Psoas muscle (tissue), 8 donors: ENCODE measurements at places on chromosomes 4 and X. TPM values are rescaled to one million over a fixed set of nuclear protein-coding genes. Genes with fewer than 3 reads are reported as not detected.

- no peak overlapping the region for H3K27ac ChIP-seq
- no peak for DNase-seq
- H3K27me3 ChIP-seq, result no peaks in the 10 kb centered on the region
Observed at GRCh38 chr4:100576570-100576969, 58.7 kb upstream of the EMCN start.

The UNC5C gene
- total RNA-seq, result 0.40 TPM

- peak overlapping the region; percentile 100 for H3K27ac ChIP-seq
- peak overlapping the region; percentile 83 for H3K4me3 ChIP-seq
Observed at GRCh38 chr4:15656038-15656470, 897 bp upstream of the FBXL5 start.

GRCh38 chr4:7867701-7868435, 71.8 kb downstream of the AFAP1 start:
- no peak overlapping the region for H3K27ac ChIP-seq
- peaks cover 15% of the 10 kb centered on the region for H3K36me3 ChIP-seq
- H3K4me3 ChIP-seq, result no peak overlapping the region
- no peaks in the 10 kb centered on the region for H3K27me3 ChIP-seq

DNA sequence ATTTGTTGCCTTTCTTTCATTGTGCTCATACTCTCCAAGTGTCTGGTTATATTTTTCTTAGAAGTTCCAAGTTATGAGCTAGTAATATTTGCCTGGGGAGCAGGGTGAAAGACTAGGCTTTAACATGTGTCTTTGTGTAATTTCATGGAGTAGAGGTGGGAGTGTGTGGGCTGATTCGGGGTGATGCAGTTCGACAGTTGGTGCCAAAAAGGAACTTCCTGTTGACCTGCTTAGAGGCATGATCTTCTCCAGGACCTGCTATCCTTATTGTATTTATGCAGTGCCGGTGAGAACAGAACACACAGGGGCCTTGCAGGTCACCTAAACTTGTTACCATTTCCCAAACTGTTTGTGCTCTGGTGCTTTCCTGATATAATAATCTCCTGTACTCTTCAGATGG, 21.2 kb downstream of the USP53 start:
- peak overlapping the region; percentile 42 for H3K27ac ChIP-seq
- H3K4me1 ChIP-seq, result peaks cover 36% of the 10 kb centered on the region
- peaks cover 2% of the 10 kb centered on the region for H3K27me3 ChIP-seq
- no peak for DNase-seq
- H3K36me3 ChIP-seq, result peaks cover 63% of the 10 kb centered on the region

DNA sequence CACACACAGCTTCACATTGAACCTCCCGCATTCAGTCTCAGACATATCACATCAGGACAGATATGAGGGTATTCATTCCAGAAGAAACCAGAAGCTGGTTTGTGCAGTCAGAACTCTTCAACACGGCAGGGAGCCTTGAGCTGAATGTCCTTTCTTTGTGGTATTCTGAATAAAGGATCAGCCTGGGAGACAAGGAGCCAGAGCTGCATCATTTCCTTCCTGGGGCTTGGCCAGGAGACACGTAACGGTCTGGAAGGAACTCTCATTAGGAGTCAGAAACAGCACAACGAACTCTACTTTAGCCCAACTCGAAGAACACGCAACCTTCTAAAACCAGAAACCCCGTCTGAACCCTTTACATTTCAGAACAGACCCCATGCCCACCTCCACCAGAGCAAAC, 46.4 kb downstream of the KDR start:
- DNase-seq, result peak; percentile 66
- H3K36me3 ChIP-seq, result peaks cover 10% of the 10 kb centered on the region
- H3K27me3 ChIP-seq, result no peaks in the 10 kb centered on the region
- no peak overlapping the region for H3K4me3 ChIP-seq
- H3K27ac ChIP-seq, result peak overlapping the region; percentile 76
- H3K4me1 ChIP-seq, result no peaks in the 10 kb centered on the region

GRCh38 chrX:68832101-68832416, 3.2 kb downstream of the EFNB1 start:
- peak; percentile 67 for DNase-seq
- H3K4me3 ChIP-seq, result peak overlapping the region; percentile 80
- no peaks in the 10 kb centered on the region for H3K36me3 ChIP-seq
- H3K27me3 ChIP-seq, result no peaks in the 10 kb centered on the region
- H3K27ac ChIP-seq, result no peak overlapping the region
- peaks cover 8% of the 10 kb centered on the region for H3K4me1 ChIP-seq

DNA sequence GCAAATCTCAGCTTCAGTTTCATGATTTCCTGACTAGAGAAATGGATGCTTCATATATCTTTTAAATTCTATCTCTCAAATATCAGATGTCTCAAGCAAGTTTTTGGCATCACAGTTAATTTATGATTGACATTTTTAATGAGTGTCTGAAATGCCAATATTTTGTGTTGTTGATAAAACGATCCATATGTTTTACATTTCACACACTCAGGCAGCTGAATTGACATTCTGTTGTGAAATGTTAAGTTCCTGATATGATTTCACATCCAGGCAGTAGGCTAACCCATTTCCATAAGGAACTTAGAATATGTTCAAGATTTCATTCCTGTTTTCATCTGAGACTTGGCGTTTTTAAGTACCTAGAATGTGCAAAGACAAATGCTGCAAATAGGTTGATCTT, 650.6 kb downstream of the PCDH18 start:
- DNase-seq, result no peak
- H3K27ac ChIP-seq, result no peak overlapping the region
- H3K27me3 ChIP-seq, result no peaks in the 10 kb centered on the region
- H3K4me1 ChIP-seq, result no peaks in the 10 kb centered on the region

GRCh38 chrX:129831091-129831885, 12.4 kb downstream of the ZDHHC9 start:
- no peak for DNase-seq
- no peaks in the 10 kb centered on the region for H3K27me3 ChIP-seq
- no peak overlapping the region for H3K4me3 ChIP-seq

The LRIT3 gene
- 0.08 TPM for total RNA-seq

GRCh38 chr4:109184491-109184961, 117.9 kb downstream of the COL25A1 start:
- H3K27me3 ChIP-seq, result no peaks in the 10 kb centered on the region
- H3K36me3 ChIP-seq, result no peaks in the 10 kb centered on the region
- peak overlapping the region; percentile 25 for H3K27ac ChIP-seq
- peaks cover 4% of the 10 kb centered on the region for H3K4me1 ChIP-seq
- peak; percentile 61 for DNase-seq
- H3K4me3 ChIP-seq, result no peak overlapping the region

DNA sequence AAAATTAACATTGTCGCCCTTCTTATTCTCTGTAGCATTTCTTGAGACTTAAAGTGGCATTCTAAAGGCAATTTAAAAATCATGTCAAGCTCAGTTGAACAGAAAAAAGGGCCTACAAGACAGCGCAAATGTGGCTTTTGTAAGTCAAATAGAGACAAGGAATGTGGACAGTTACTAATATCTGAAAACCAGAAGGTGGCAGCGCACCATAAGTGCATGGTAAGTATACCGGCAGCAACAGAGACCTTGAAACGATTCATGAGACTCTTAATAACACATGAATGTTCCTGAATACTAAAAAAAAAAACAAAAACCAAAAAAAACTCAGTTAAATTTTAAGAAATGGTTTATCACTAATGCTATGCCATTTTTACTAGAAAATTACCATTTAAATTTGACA, 82.4 kb upstream of the HPRT1 start:
- DNase-seq, result no peak
- no peak overlapping the region for H3K4me3 ChIP-seq
- no peak overlapping the region for H3K27ac ChIP-seq
- H3K4me1 ChIP-seq, result peaks cover 3% of the 10 kb centered on the region
- no peaks in the 10 kb centered on the region for H3K27me3 ChIP-seq
- no peaks in the 10 kb centered on the region for H3K36me3 ChIP-seq

DNA sequence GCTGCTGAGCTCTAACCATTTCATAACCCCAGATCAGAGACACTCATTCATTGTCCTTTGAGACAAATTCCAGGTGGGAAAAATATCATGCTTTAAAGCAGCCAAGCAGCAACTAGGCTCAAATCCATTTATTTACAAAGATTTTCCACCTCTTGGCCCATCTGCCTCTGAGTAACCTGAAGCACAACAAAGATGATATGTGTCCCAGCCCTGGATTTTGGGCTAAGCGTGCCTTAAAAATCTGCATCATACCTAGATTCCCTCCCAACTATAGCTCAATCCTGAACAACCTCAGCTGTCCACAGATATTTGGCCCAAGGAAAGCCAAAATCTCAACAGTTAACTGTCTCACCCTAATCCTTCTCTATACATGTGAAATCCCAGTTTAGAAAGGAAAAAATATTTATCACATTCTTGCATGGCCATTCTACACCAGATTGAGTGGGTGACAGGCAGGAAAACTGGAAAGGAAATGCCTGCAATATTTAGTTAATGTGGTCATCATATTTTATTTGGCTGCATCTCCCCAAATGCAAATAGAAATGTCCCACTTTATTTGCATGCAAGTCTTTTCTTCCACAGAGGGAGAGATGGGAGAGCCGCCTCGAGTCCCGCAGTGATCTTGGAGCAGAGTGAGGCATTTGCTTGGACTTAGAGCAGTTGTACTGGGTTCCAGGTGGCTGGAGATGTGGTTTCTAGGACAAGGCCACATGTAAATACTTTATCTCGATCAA, 146.4 kb upstream of the EOLA2 start:
- no peaks in the 10 kb centered on the region for H3K36me3 ChIP-seq
- no peak overlapping the region for H3K4me3 ChIP-seq
- H3K27me3 ChIP-seq, result no peaks in the 10 kb centered on the region
- no peak overlapping the region for H3K27ac ChIP-seq
- H3K4me1 ChIP-seq, result no peaks in the 10 kb centered on the region
- no peak for DNase-seq

DNA sequence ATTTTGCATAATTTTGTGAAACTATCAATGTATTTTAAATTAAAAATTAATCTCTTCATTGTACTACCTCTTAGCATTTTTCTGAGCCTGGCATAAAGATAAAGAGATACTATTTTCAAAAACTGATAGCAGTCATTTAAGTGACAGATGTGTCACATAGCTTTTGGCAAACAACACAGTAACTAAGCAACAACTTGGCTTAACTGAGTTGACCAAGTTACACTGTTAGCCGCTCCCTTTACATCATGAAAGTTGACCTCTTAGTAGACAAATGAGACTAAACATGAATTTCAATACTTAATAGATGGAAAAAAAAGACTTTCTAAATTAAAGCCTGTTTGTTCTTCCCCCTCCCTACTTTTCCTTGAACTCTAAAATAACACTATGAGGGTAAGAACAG, 62.0 kb downstream of the ATP8A1 start:
- H3K4me1 ChIP-seq, result no peaks in the 10 kb centered on the region
- DNase-seq, result no peak
- no peaks in the 10 kb centered on the region for H3K27me3 ChIP-seq
- H3K36me3 ChIP-seq, result no peaks in the 10 kb centered on the region

GRCh38 chr4:2469192-2469984, 482 bp downstream of the RNF4 start:
- H3K4me3 ChIP-seq, result peak overlapping the region; percentile 95
- peak overlapping the region; percentile 95 for H3K27ac ChIP-seq
- no peaks in the 10 kb centered on the region for H3K27me3 ChIP-seq
- H3K36me3 ChIP-seq, result peaks cover 5% of the 10 kb centered on the region
- peaks cover 28% of the 10 kb centered on the region for H3K4me1 ChIP-seq

- no peak for DNase-seq
- H3K27me3 ChIP-seq, result no peaks in the 10 kb centered on the region
- no peak overlapping the region for H3K27ac ChIP-seq
- no peak overlapping the region for H3K4me3 ChIP-seq
Observed at GRCh38 chrX:16826207-16826606, 39.9 kb downstream of the TXLNG start.

- peak within 1 kb of the TSS; percentile 62 for H3K4me3 ChIP-seq
- H3K36me3 ChIP-seq, result no peaks in the 10 kb centered on the region
- no peak within 1 kb of the TSS for H3K27ac ChIP-seq
- peaks cover 88% of the 10 kb centered on the region for H3K27me3 ChIP-seq
- peaks cover 26% of the 10 kb centered on the region for H3K4me1 ChIP-seq
Observed at GRCh38 chr4:133148690-133149363, at the start of gene PCDH10. PCDH10 (plus strand) TSS chr4:133149294; CDS start chr4:133150141, 847 bp downstream.

GRCh38 chrX:13732246-13733067, 2.0 kb downstream of the TRAPPC2 start:
- H3K36me3 ChIP-seq, result no peaks in the 10 kb centered on the region
- peaks cover 3% of the 10 kb centered on the region for H3K4me1 ChIP-seq
- no peak for DNase-seq

DNA sequence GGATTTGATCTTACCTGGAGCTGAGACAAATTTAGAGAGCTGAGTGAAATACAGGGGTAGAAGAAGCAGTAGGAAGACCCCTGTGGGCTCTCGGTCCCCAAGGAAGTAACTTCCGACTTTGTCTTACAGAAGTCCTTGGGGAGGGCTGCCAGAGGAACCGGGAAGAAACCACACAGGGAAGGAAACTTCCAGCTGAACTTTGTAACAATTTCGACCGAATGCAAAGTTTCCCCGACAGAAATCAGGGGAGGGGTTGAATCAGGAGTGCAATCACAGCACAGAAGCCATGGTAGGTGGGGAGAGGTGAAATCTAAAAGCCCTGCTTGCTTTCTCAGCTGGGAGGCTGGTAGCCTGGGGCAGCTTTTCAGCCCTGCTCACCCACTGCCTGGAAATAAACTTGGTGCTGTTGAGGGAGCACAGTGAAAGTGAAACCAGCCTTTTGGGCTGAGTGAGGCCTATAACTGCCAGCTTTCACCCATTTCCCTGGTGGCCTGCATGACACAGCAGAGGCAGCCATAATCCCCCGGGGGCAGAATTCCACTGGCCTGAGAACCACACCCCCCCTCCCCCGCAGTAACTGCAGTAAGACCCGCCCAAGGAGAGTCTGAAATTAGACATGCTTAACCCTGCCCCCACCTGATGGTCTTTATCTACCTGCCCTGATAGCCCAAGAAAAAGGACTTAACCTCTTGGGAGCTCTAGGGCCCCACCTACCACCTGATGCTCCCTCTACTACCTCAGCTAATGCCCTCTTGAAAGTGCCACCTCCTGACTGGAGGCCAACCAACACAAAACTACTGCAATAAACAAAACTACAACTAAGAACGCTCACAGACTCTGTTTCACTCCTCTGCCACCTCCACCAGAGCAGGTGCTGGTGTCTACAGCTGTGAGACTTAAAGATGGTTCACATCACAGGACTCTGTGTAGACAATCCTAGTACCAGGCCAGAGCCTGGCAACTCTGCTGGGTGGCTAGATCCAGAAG, 248.2 kb downstream of the PARM1 start:
- H3K4me1 ChIP-seq, result no peaks in the 10 kb centered on the region
- no peaks in the 10 kb centered on the region for H3K36me3 ChIP-seq
- H3K27me3 ChIP-seq, result no peaks in the 10 kb centered on the region
- no peak overlapping the region for H3K4me3 ChIP-seq
- DNase-seq, result no peak

The DOK7 gene
- total RNA-seq, result 48.6 TPM
